ENCODE measurements at places on chromosomes 11 and 22. TPM values are rescaled to one million over a fixed set of nuclear protein-coding genes. Genes with fewer than 3 reads are reported as not detected.

Gene CHRNA10
- 0.58 TPM for total RNA-seq

Gene MAPK8IP1
- total RNA-seq = 34.1 TPM

Gene RRAS2
- total RNA-seq = 293 TPM

Gene MS4A6A
- not detected for total RNA-seq

Gene APOA4
- total RNA-seq = not detected

DNA sequence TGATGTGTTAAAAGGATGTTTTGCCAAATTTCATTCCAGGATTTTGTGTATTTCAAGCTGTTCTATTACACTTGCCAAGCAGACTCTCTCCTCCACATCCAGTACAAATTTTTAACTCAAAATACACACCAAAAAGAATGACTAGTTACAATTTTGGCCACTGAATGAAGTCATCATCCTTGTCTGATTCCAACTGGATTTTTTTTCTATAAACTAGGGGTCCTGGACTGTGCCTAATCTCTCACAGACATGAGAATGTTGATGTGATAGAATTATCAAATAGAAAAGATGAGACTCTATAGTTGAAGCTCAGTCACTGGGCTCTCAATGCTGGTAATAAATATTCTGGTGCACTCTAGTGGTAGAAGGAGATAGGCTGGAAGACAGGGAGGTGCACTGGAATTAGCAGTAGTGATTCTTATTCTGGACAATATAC lies 85.8 kb downstream of the FANCF start:
- DNase-seq = peak; percentile 56
- H3K27ac ChIP-seq = no peak overlapping the region
- H3K4me3 ChIP-seq = no peak overlapping the region
- no peaks in the 10 kb centered on the region for H3K27me3 ChIP-seq
- H3K4me1 ChIP-seq = no peaks in the 10 kb centered on the region
- H3K36me3 ChIP-seq = no peaks in the 10 kb centered on the region

- no peaks in the 10 kb centered on the region for H3K4me1 ChIP-seq
- no peak overlapping the region for H3K27ac ChIP-seq
- H3K4me3 ChIP-seq = no peak overlapping the region
- H3K27me3 ChIP-seq = no peaks in the 10 kb centered on the region
Measured at GRCh38 chr11:93751001-93751400, 9.5 kb downstream of the C11orf54 start.

GRCh38 chr11:30128269-30128932 lies 102.4 kb upstream of the FSHB start:
- DNase-seq = peak; percentile 68
- H3K4me1 ChIP-seq = no peaks in the 10 kb centered on the region
- H3K27me3 ChIP-seq = no peaks in the 10 kb centered on the region
- no peak overlapping the region for H3K4me3 ChIP-seq

- peak; percentile 61 for DNase-seq
- H3K27ac ChIP-seq = no peak overlapping the region
- H3K36me3 ChIP-seq = no peaks in the 10 kb centered on the region
- peak overlapping the region; percentile 78 for H3K4me3 ChIP-seq
- peaks cover 23% of the 10 kb centered on the region for H3K4me1 ChIP-seq
Measured at GRCh38 chr22:39243439-39244135, 1.2 kb downstream of the PDGFB start.

DNA sequence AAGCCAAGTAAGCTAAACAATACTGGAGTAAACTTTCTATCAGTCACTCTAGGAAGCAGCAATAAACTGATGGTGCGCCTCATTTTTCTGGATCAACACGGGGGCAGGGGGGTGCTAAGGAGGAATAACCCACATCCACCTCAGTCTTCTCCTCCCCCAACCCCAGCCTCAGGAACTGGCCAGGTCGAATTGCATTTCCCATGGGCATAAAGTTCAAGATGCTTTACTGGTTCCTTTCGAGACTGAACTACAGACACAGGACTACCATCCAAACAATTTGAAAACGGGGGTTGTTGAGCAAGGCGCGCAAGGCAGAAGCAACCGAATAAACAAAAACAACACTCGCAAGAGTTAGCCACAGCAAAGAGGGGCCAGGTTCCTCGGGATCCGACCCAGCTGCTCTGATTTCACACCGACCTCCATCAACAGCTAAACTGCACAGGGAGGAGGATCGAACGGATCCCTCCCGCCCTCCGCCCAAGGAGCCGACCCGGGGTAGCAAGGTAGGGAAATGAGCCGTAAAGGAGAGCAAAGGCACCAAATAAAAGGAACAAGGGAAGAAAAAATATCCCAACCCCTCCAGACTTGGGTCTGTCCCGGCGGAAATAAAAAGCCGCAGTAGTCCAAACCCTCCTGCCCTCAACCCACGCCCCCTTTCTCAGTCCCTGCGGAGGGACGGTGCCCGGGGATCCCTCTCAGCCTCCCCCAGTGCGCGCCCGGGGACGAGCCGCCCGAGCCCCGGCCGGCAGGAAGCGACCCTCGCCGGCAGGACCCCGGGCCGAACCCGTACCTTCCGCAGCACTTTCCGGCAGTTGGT lies 801 bp downstream of the SESN3 start:
- H3K36me3 ChIP-seq = no peaks in the 10 kb centered on the region
- H3K27ac ChIP-seq = no peak overlapping the region
- peaks cover 31% of the 10 kb centered on the region for H3K27me3 ChIP-seq
- peak overlapping the region; percentile 72 for H3K4me3 ChIP-seq
- DNase-seq = peak; percentile 51
- H3K4me1 ChIP-seq = peaks cover 40% of the 10 kb centered on the region

DNA sequence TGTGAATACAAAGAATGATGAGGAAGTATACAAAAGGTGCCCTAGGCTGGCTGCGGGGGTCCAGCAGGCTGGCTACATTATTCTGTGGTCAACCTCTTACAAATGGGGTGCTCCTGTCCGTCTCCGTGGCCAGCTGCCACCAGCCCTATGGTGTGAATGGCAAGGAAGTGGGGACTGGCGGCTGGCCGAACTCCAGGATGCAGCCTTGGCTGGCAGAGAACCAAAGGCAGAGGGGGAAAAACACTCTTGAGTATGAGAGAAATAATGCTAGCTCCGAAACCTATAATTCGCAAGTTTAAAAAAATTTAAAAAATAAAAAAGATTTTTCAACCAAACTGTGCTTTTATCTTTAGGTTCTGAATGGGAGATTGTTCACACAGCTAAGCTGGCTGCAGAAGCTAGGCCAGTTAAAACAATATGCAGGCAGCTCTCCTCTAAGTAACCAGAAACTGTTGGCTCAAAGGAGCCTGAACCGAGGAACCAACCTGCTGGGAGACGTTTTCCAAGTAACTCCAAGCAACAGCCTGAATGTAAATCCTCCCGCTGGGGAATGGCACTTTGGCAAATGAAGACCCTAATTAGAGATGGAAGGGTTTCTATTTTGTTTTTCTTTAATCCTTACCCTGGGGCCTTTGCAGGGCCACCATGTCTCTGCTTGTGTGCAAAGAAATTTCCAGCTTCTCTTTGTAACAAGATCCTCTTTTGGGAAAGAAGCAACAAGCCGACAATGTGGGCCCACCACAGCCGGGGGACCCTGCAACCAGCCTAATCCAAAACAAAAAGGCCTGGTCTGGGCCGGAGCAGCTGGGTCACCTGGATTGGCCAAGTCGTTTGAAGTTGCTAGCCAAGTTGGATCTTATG lies 50.2 kb downstream of the C22orf31 start:
- DNase-seq = peak; percentile 27
- H3K4me3 ChIP-seq = no peak overlapping the region
- peak overlapping the region; percentile 17 for H3K27ac ChIP-seq
- no peaks in the 10 kb centered on the region for H3K27me3 ChIP-seq

- H3K4me1 ChIP-seq = peaks cover 24% of the 10 kb centered on the region
- no peak overlapping the region for H3K4me3 ChIP-seq
- H3K27ac ChIP-seq = no peak overlapping the region
- H3K36me3 ChIP-seq = no peaks in the 10 kb centered on the region
- DNase-seq = peak; percentile 59
Measured at GRCh38 chr11:72635933-72636332, 38.3 kb downstream of the PDE2A start.

DNA sequence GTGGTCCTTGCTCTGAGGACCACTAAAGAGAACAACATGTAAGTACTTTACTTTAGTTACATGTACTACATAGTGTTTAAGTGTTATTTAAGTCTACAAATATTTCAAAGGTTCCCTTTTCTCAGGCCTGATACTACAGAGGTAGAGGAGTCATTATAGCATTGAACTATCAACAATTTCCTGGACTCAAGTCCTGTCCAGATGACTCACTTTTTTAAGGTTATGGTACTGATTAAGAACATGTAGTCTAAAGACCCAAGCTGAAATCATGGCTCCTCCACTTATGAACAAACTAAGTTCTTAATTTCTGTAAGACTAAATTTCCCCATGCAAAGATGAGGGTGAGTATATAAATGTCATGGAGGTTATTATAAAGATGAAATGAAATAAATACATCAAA lies 74.7 kb downstream of the NARS2 start:
- no peak overlapping the region for H3K4me3 ChIP-seq
- no peaks in the 10 kb centered on the region for H3K36me3 ChIP-seq
- no peak overlapping the region for H3K27ac ChIP-seq
- DNase-seq = no peak

- H3K27ac ChIP-seq = no peak overlapping the region
- no peaks in the 10 kb centered on the region for H3K36me3 ChIP-seq
- H3K4me1 ChIP-seq = peaks cover 17% of the 10 kb centered on the region
- no peaks in the 10 kb centered on the region for H3K27me3 ChIP-seq
Measured at GRCh38 chr11:113240790-113241635, 73.4 kb upstream of the TTC12 start.

DNA sequence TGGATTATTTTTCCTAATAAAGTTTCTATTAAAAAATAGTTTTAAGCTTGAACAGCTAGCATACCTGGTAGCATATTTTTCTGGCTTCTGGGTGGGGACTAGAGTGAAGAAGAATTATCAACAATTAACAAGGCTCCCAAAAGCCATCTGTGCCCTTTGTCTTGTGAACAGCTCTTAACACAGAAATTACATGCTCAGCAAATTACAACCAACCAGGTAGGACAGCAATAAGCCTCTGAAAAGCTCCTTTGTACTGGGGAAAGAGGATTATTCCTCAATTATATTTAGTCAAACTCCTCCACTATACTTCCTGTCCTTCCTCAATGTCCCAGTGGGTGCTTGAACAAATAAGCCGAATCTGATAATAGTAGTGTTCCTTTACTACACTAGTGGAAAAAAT lies 162.8 kb downstream of the RAB38 start:
- no peaks in the 10 kb centered on the region for H3K27me3 ChIP-seq
- no peaks in the 10 kb centered on the region for H3K36me3 ChIP-seq
- no peak for DNase-seq
- H3K4me3 ChIP-seq = no peak overlapping the region
- no peaks in the 10 kb centered on the region for H3K4me1 ChIP-seq
- H3K27ac ChIP-seq = no peak overlapping the region

GRCh38 chr11:36065436-36065835 lies 121.6 kb downstream of the LDLRAD3 start:
- H3K4me3 ChIP-seq = no peak overlapping the region
- H3K36me3 ChIP-seq = no peaks in the 10 kb centered on the region
- H3K27ac ChIP-seq = no peak overlapping the region
- no peak for DNase-seq
- H3K4me1 ChIP-seq = peaks cover 22% of the 10 kb centered on the region
- no peaks in the 10 kb centered on the region for H3K27me3 ChIP-seq

- no peak for DNase-seq
- H3K27me3 ChIP-seq = no peaks in the 10 kb centered on the region
- no peak overlapping the region for H3K27ac ChIP-seq
- H3K4me1 ChIP-seq = no peaks in the 10 kb centered on the region
Measured at GRCh38 chr11:100441086-100441485, 246.0 kb upstream of the ARHGAP42 start.

DNA sequence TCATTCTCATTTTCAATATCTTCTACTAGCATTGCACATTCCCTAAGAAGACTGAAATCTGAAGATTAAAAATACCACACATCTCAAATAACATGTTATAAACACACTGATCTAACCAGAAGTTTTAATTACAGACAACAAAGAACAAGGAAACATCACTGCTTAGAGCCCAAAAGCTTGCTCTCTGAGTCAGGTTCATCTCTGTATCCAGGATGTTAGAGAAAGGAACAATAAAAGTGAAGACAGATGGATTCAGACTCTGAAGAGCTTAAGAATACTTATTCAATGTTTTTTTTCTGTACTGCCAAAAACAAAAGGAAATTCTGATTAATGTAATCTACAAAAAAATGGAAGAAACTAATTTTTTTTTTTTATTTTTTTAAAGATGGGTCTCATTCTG lies 16.5 kb downstream of the RDX start:
- H3K4me3 ChIP-seq = no peak overlapping the region
- H3K4me1 ChIP-seq = no peaks in the 10 kb centered on the region
- H3K36me3 ChIP-seq = no peaks in the 10 kb centered on the region
- no peak for DNase-seq
- H3K27ac ChIP-seq = no peak overlapping the region
- no peaks in the 10 kb centered on the region for H3K27me3 ChIP-seq

GRCh38 chr11:61356706-61357105 lies 5.0 kb downstream of the CYB561A3 start:
- H3K27ac ChIP-seq = no peak overlapping the region
- no peaks in the 10 kb centered on the region for H3K27me3 ChIP-seq
- no peaks in the 10 kb centered on the region for H3K36me3 ChIP-seq
- peaks cover 7% of the 10 kb centered on the region for H3K4me1 ChIP-seq
- DNase-seq = no peak

DNA sequence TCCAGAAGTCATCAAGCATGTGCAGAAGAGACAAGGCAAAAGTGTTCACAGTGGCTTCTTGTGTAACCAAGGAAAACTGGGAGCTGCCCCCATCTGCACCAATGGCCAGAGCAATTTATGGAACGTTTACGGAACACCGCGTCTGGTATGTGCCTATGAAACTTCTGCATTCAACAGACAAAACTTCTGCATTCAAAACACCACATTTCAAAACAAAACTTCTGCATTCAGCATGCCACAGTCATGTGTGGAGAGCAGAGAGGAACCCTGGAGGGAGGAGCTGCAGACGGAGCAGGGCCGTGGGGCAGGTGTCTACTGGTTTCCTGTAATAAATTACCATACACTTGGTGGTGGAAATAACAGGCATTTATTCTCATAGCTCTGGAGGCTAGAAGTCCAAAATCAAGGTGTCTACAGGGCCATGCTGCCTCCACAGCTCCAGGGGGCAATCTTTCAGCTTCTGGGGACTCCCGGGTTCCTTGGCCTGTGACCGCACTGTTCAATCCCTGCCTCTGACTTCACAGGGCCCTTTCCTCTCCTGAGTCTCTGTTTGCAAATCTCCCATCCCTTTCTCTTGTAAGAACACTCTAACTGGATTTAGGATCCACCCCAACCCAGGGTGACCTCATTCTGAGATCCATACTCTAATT lies 32.2 kb downstream of the RPL3 start:
- no peaks in the 10 kb centered on the region for H3K27me3 ChIP-seq
- no peaks in the 10 kb centered on the region for H3K36me3 ChIP-seq
- H3K4me1 ChIP-seq = no peaks in the 10 kb centered on the region
- no peak overlapping the region for H3K27ac ChIP-seq
- no peak overlapping the region for H3K4me3 ChIP-seq
- no peak for DNase-seq

DNA sequence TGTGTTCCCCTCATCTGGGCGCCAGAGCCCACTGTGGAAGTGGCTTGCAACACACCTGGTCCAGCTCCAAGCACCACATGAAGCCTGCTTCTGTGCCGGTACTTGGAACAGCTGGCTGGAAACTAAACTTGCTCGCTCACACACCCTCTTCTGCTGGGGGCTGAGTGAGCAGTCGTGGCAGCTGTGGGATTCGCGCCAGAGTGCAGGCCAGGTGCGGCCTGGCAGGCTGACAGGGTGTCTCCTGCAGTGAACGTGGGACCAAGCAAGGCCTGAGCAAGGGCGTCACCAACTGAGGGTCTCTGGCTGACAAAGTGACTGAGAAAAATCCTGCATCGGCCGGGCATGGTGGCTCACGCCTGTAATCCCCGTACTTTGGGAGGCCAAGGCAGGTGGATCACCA lies 15.2 kb downstream of the SMC1B start:
- no peaks in the 10 kb centered on the region for H3K36me3 ChIP-seq
- no peaks in the 10 kb centered on the region for H3K4me1 ChIP-seq
- no peak overlapping the region for H3K4me3 ChIP-seq

Data from GM23338 (cell line).